ENCODE measurements at places on chromosomes 2 and 18. TPM values are rescaled to one million over a fixed set of nuclear protein-coding genes. Genes with fewer than 3 reads are reported as not detected.

Gene DPYSL5
- total RNA-seq = 1.4 TPM

GRCh38 chr2:89833116-89833779, 1141.8 kb downstream of the RPIA start:
- DNase-seq = no peak
- no peaks in the 10 kb centered on the region for H3K36me3 ChIP-seq
- H3K27ac ChIP-seq = no peak overlapping the region
- H3K4me1 ChIP-seq = no peaks in the 10 kb centered on the region

DNA sequence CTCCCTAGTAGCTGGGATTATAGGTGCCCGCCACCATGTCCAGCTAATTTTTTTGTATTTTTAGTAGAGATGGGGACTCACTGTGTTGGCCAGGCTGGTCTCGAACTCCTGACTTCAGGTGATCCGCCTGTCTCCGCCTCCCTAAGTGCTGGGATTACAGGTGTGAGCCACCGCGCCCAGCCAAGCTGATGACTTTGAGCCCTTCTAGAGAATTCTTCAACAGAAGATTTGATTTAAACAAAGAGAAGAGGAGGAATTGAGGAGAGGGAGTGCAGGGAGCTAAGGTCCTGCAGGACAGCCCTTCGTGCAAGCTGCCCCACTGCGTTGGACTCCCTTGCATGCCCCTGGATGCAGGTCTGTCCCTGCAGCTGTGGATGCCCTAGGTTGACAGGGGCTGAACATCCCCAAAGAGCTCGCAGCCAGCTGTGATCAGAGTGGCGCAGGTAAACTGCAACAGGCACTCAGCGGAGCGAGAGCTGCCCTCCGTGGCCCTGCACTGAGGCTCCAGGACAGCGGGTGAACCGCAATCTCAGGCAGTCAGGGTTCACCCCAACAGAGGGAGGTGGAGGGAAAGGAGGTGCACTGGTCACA, 13.7 kb downstream of the ADRA2B start:
- no peak overlapping the region for H3K4me3 ChIP-seq
- no peak overlapping the region for H3K27ac ChIP-seq
- DNase-seq = peak; percentile 59
- H3K27me3 ChIP-seq = no peaks in the 10 kb centered on the region
- no peaks in the 10 kb centered on the region for H3K36me3 ChIP-seq
- H3K4me1 ChIP-seq = no peaks in the 10 kb centered on the region

DNA sequence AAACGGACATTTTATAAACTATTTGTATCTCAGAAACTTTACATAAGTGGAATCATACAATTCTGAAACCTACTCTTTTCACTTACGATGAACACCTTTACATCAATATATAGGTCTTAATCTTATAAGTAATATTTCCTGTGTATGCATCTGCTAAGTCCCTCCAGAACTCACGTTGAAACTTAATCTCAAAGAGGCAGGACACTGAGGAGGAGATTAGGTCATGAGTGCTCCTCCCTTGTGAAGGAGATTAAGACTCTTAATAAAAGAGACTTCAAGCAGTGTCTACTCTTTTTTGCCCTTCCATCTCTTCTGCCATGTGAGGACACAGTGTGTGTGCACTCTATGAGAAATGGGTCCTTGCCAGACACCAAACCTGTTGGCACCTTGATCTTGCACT, 94.7 kb upstream of the CDKL4 start:
- no peak overlapping the region for H3K27ac ChIP-seq
- peaks cover 1% of the 10 kb centered on the region for H3K4me1 ChIP-seq
- no peaks in the 10 kb centered on the region for H3K36me3 ChIP-seq
- H3K27me3 ChIP-seq = no peaks in the 10 kb centered on the region
- no peak overlapping the region for H3K4me3 ChIP-seq
- DNase-seq = no peak

Gene SOX11
- 2.6 TPM for total RNA-seq

Gene UBR3
- 63.3 TPM for total RNA-seq

Gene MAP2
- total RNA-seq = 21.8 TPM

Gene GALNT14
- total RNA-seq = not detected

- H3K27me3 ChIP-seq = no peaks in the 10 kb centered on the region
- H3K4me3 ChIP-seq = no peak overlapping the region
- DNase-seq = no peak
- H3K4me1 ChIP-seq = peaks cover under 1% of the 10 kb centered on the region
- H3K27ac ChIP-seq = no peak overlapping the region
Measured at GRCh38 chr2:173021939-173022371, 53.7 kb upstream of the MAP3K20 start.

Gene DNAH6
- 0.55 TPM for total RNA-seq

Gene PREB
- 58.5 TPM for total RNA-seq

- H3K4me3 ChIP-seq = no peak overlapping the region
- H3K4me1 ChIP-seq = no peaks in the 10 kb centered on the region
- no peak for DNase-seq
- no peaks in the 10 kb centered on the region for H3K36me3 ChIP-seq
- H3K27me3 ChIP-seq = no peaks in the 10 kb centered on the region
Measured at GRCh38 chr18:75105551-75106254, 103.2 kb downstream of the PTGR3 start.

DNA sequence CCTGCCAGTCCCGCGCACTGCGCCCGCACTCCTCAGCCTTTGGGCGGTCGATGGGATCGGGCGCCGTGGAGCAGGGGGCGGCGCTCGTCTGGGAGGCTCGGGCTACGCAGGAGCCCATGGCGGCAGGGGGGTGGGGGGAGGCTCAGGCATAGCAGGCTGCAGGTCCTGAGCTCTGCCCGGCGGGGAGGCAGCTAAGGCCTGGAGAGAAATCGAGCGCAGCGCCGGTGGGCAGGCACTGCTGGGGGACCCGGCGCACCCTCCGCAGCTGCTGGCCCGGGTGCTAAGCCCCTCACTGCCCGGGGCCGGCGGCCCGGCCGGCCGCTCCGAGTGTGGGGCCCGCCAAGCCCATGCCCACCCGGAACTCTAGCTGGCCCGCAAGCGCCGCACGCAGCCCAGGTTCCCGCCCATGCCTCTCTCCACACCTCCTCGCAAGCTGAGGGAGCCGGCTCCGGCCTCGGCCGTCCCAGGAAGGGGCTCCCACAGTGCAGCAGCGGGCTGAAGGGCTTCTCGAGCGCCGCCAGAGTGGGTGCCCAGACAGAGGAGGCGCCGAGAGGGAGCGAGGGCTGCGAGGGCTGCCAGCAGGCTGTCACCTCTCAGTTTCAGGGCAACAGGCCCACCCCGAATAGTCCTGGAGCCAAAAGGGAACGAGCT, 74.1 kb downstream of the PSMG2 start:
- no peaks in the 10 kb centered on the region for H3K4me1 ChIP-seq
- H3K4me3 ChIP-seq = peak overlapping the region; percentile 25
- no peaks in the 10 kb centered on the region for H3K27me3 ChIP-seq

GRCh38 chr2:236825989-236826510, 256.4 kb downstream of the ACKR3 start:
- no peaks in the 10 kb centered on the region for H3K36me3 ChIP-seq
- H3K4me1 ChIP-seq = no peaks in the 10 kb centered on the region
- no peak overlapping the region for H3K4me3 ChIP-seq
- H3K27ac ChIP-seq = no peak overlapping the region

DNA sequence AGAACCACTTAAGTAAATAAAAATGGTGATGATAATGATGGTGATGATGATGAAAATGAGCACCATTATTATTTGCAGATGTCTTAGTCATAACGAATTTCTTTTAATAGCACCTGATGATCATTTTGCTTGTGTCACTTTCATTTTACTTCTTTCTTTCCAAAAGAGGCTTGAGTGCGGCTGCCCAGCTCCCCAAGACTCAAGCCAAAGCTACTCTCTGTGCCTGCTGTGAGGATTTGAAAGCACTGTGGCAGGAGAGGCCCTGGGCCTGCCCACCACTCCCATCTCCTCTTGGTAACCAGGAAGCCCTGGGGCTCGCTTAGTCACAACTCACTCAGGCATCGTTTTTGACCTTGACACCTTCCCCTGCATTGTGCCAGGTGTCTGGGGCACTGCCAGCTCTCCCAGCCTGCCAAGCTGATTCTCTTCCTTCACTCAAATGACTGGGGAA, 41.2 kb downstream of the RPL37A start:
- no peak overlapping the region for H3K27ac ChIP-seq
- H3K4me3 ChIP-seq = no peak overlapping the region
- DNase-seq = no peak
- H3K4me1 ChIP-seq = peaks cover 34% of the 10 kb centered on the region
- no peaks in the 10 kb centered on the region for H3K27me3 ChIP-seq

- H3K36me3 ChIP-seq = no peaks in the 10 kb centered on the region
- no peak overlapping the region for H3K27ac ChIP-seq
- no peaks in the 10 kb centered on the region for H3K27me3 ChIP-seq
- H3K4me3 ChIP-seq = no peak overlapping the region
- DNase-seq = no peak
- peaks cover 65% of the 10 kb centered on the region for H3K4me1 ChIP-seq
Measured at GRCh38 chr2:160321006-160321405, 120.9 kb upstream of the ITGB6 start.

DNA sequence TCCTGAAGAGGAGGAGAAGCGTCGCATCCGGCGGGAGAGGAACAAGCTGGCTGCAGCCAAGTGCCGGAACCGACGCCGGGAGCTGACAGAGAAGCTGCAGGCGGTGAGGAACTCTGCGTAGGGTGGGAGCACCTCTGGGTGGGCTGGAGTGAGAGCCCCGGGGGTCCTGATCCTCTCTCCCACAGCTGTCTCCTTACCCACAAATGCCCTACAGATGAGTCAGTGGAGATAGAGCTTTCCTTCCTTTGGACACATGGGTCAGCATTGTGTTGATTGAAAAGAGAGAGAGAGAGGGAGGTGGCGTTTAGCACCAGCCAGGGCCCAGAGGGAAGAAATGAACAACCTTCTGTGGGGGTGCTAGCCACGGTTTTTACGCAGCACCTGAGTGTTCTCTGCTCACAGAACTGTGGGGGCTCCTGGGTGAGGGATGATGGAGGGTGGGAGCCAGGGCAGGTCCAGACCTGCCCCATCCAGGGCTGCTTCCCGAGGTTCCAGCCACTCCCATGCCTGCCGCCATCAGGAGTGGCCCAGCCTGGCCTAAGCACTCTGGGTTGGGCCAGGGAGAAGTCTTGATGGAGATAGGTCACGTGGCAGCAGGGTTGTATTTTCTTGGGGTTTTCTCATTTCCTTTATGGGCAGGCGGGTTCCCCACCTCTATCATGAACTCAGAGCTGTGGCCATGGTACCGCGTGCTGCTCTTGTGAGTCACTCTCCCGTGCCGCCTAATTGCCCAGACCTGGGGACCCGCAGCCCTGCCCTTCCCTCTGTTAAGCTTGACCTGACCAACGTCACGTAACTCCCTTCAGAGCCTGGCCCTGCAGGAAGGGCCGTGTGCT, 16.3 kb downstream of the FOSL2 start:
- H3K4me3 ChIP-seq = no peak overlapping the region
- peaks cover 92% of the 10 kb centered on the region for H3K36me3 ChIP-seq
- DNase-seq = peak; percentile 68
- H3K27ac ChIP-seq = peak overlapping the region; percentile 43
- H3K27me3 ChIP-seq = no peaks in the 10 kb centered on the region

- no peak overlapping the region for H3K27ac ChIP-seq
- no peaks in the 10 kb centered on the region for H3K4me1 ChIP-seq
- no peaks in the 10 kb centered on the region for H3K36me3 ChIP-seq
- H3K27me3 ChIP-seq = no peaks in the 10 kb centered on the region
Measured at GRCh38 chr18:48531908-48532307, 6.9 kb upstream of the CTIF start.

Gene FSHR
- not detected for total RNA-seq

Gene VWC2L
- 0.28 TPM for total RNA-seq

Gene BARD1
- 47.6 TPM for total RNA-seq

- no peak overlapping the region for H3K27ac ChIP-seq
- H3K4me1 ChIP-seq = no peaks in the 10 kb centered on the region
- no peaks in the 10 kb centered on the region for H3K27me3 ChIP-seq
- H3K4me3 ChIP-seq = no peak overlapping the region
Measured at GRCh38 chr18:76602191-76602590, 107.1 kb upstream of the ZNF516 start.

Gene SERPINB13
- not detected for total RNA-seq

DNA sequence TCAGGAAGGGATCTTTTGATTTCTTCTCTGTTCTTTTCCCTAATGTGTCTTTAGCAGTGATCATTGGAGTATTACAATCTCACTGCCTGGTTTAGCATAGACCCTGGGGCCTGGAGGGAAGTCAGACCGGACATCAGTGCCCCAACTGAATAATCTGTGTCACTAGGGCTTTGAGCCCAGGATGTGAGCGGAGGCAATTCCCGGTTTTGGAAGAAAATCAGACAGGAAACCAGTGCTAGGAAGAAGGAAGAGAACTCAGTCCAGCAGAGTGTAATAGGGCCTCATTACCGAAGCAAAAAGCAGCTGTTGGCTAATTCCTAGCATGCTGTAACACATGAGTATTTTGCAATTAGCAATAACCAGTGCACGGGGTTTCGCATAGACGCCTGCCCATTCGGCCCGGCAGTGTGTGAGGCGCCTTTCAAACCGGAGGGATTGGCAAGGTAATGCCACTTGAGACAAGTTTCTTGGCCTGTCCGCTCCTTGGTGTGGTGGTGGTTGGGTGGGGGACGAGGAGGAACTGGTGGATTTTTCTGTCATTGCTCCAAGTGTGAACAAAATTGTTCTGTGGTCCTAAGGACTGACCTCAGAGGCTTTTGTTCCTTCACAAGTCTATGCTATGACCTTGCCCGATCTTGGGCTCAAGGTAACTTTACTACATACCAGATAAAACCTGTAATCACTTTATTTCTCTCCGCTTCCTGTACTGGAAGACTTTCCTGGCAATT, 2.8 kb downstream of the FOSL2 start:
- peak overlapping the region; percentile 98 for H3K4me3 ChIP-seq
- DNase-seq = peak; percentile 91
- no peaks in the 10 kb centered on the region for H3K27me3 ChIP-seq
- peak overlapping the region; percentile 97 for H3K27ac ChIP-seq

GRCh38 chr2:120318626-120319025, 27.3 kb upstream of the INHBB start:
- H3K36me3 ChIP-seq = no peaks in the 10 kb centered on the region
- no peak overlapping the region for H3K4me3 ChIP-seq
- peaks cover 11% of the 10 kb centered on the region for H3K4me1 ChIP-seq
- no peak overlapping the region for H3K27ac ChIP-seq

Gene LIPG
- total RNA-seq = 0.36 TPM

GRCh38 chr18:7844017-7844416, 276.9 kb downstream of the PTPRM start:
- no peak overlapping the region for H3K27ac ChIP-seq
- H3K36me3 ChIP-seq = no peaks in the 10 kb centered on the region
- H3K4me1 ChIP-seq = peaks cover 10% of the 10 kb centered on the region

DNA sequence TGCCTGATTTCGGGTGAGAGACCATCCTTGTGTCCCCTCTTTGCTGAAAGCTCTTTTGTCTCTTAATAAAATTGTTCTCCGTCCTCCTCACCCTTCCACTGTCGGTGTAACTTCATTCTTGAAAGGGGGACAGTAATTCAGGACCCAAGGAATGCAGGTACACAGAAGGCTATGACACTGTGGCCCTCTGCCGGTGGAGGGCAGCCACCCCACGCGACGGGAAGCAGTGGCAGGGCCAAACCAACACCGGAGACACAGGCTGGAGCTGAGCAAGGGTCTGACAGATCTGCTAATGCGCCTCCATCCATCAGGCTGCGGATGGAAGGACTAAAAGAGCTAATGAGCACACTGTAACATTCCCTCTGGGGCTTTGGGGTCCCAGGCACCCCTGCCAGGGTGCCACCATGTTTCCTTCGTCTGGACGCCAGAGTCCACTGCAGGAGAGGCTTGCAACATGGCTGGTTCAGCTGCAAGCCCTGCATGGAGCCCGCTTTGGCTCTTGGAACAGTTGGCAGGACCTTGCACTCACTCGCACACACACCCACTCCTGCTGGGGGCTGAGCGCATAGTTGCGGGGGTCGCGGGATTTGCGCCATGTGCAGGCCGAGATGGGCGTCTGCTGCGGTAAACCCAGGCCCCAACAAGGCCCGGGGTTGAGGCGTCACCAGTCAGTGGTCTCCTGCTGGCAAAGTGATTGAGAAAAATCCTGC, 544.1 kb upstream of the CDH7 start:
- H3K36me3 ChIP-seq = no peaks in the 10 kb centered on the region
- no peak overlapping the region for H3K27ac ChIP-seq
- no peaks in the 10 kb centered on the region for H3K27me3 ChIP-seq
- no peak overlapping the region for H3K4me3 ChIP-seq
- DNase-seq = no peak
